ENCODE measurements at places on chromosomes 5 and 9. TPM values are rescaled to one million over a fixed set of nuclear protein-coding genes. Genes with fewer than 3 reads are reported as not detected.

ITK gene
- 0.19 TPM for total RNA-seq

PTGER4 gene
- total RNA-seq, result 1.8 TPM

TMEM252 gene
- total RNA-seq, result not detected

ANKRD55 gene
- 0.03 TPM for total RNA-seq

RMRP gene
- total RNA-seq, result 22.0 TPM

GNA14 gene
- not detected for total RNA-seq

C9 gene
- not detected for total RNA-seq

C5orf58 gene
- total RNA-seq, result not detected

FLT4 gene
- total RNA-seq, result 4.7 TPM

AFAP1L1 gene
- 6.3 TPM for total RNA-seq

FGD3 gene
- total RNA-seq, result 0.17 TPM

PCDHGA3 gene
- not detected for total RNA-seq

PPP1R26 gene
- total RNA-seq, result 15.3 TPM

ZNF462 gene
- total RNA-seq, result 4.3 TPM

SLC6A3 gene
- 0.07 TPM for total RNA-seq

CD72 gene
- 0.08 TPM for total RNA-seq

ACOT12 gene
- total RNA-seq, result not detected

IL13 gene
- not detected for total RNA-seq

INSYN2B gene
- total RNA-seq, result 1.1 TPM

IL4 gene
- total RNA-seq, result not detected

FBN2 gene
- total RNA-seq, result 16.2 TPM

C8G gene
- total RNA-seq, result 1.9 TPM

LRSAM1 gene
- total RNA-seq, result 11.5 TPM

GARIN3 gene
- not detected for total RNA-seq
